ENCODE measurements at places on chromosomes 2 and 18. TPM values are rescaled to one million over a fixed set of nuclear protein-coding genes. Genes with fewer than 3 reads are reported as not detected.

TMEM37 gene
- total RNA-seq: 2.9 TPM

KDM3A gene
- 35.6 TPM for total RNA-seq

CYRIA gene
- total RNA-seq: 4.6 TPM

LHCGR gene
- 0.10 TPM for total RNA-seq

DOCK10 gene
- total RNA-seq: 2.3 TPM

FAM161A gene
- total RNA-seq: 0.89 TPM

GULP1 gene
- 4.6 TPM for total RNA-seq

GRCh38 chr2:191500884-191501560 is 176.9 kb upstream of the NABP1 start:
- no peak for DNase-seq

DNA sequence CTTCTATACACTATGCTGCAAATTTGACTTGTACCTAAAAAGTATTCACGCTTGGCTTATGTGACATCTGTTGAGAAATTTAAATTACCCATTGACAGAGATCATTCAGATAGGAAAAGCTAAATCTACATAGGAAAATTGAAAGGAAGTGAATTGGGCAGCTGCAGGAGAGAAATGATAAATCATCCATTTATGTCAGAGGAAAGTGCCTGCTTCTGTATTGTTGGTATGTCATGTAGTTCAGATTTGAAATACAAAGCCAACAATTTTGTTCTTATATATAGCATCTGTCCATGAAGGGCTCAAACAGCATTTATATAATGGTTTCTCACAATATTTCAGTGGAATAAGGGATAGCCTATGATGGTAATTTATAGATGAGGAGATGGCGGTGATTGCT is 17.6 kb downstream of the LINC00305 start:
- no peak for DNase-seq

GRCh38 chr18:2901423-2901985 is 54.7 kb downstream of the EMILIN2 start:
- peak; percentile 53 for DNase-seq

- no peak for DNase-seq
Measured at GRCh38 chr2:224984637-224985036, 57.6 kb downstream of the DOCK10 start.

GRCh38 chr2:40329739-40330030 is 122.2 kb downstream of the SLC8A1 start:
- DNase-seq: peak; percentile 43

DNA sequence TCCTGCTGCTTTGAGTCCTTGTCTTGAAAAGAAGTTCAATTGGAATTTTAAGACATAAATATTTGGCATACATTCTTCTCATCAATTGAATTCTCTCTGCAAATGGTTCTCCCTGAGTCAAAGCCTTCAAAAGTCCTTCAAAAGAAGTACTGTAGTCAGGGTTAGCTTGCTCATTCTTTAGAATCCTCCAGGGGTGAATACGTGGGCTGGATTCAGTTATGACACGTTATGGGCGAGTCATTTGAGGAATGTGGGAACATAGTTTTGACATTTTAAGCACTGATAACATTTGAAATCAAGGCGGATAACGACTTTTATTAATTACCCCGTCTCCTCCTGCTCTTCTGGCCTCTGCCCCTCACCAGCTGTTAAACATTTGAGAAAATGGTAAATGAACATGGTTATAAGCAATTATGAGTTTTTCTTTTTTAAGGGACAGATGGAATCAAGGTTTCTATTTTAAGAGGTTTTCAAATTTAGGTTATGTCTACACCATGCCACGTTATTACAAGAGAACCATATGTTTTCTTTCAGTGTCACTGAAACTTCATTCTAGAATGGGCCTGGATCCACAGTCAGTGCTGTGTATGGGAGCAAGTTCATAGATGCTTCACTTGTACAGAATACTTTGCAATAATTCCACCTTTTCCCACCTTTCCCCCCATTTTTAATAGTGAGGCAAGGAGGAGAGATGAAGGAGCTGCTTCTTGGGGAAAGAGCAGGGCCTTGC is 273.1 kb downstream of the TSN start:
- DNase-seq: no peak

GRCh38 chr2:161839926-161840325 is 215.7 kb downstream of the SLC4A10 start:
- no peak for DNase-seq

DNA sequence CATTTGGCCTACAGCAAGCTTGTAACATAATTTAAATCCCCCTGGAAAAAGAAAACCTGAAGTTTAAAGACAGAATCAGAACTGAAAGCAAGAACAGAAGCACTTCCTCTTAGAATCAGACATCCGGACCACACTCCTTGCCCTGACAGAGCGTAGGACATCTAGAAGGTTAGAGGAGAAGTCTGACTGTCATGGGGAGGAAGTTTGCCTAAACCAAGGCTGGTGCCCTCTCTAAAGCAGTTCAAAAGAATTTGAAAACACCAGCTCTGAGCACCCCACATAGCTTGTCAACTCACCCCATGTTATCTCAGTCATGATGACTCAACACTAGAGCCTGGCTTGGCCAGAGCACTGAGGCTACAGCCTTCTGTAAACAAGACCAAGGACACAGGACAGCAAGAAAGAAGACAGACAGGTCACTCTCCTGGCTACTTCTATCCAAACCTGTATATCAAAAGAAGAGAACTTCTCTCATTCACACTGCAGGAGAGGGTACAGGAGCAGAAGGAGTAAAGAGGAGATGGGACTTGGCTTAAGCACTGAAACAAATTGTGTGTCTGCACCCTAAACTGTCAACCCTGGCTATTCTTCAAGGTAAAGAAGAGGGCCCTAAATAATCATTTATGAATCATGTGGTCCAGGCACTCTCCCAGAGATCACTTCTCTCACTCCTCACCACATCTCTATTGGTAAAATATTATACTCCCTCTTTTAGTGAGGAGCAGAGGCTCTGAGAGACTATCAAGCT is 198.6 kb downstream of the MEMO1 start:
- DNase-seq: no peak

DNA sequence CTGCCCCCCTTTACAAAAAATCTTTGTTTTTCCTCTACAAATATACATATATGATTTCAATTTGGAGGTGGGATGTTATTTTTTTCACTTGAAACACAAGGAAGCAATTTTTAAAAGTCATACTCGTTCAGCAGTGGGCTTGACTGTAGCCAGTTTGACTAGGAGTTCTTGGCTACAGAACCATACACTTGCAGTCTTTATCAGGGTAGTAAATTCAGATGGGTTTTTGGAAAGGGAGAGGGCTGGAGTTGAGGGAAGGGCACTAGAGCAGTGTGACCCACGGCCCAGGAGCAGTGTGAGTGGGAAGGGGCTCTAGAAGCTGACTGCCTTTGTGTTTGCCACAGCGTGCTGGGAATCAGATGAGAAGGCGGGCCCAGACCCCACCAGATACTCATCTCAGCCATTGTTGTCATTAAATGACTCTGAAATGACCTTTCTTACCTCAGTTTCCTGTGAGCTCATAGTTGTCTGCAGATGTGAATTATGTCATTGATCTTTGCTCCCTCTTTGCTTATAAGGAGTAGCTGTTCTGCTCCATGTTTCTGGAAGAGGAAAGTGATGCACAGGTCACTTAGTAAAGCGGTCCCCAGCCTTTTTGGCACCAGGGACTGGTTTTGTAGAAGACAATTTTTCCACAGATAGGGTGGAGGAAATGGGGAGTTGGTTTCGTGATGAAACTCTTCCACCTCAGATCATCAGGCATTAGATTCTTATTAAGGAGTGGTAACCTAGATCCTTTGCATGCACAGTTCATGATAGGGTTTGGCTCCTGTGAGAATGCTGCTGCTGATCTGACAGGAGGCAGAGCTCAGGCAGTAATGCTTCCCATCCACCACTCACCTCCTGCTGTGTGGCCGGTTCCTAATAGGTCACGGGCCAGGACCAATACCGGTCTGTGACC is 116.8 kb downstream of the SPTBN1 start:
- no peak for DNase-seq
